Body of pancreas (tissue), 4 donors: ENCODE measurements at places on chromosomes 5 and 9. TPM values are rescaled to one million over a fixed set of nuclear protein-coding genes. Genes with fewer than 3 reads are reported as not detected.

GRCh38 chr9:99590840-99591239 lies 230.8 kb upstream of the NR4A3 start:
- no peaks in the 10 kb centered on the region for H3K4me1 ChIP-seq
- DNase-seq: no peak
- H3K36me3 ChIP-seq: no peaks in the 10 kb centered on the region
- no peak overlapping the region for H3K4me3 ChIP-seq
- H3K27me3 ChIP-seq: no peaks in the 10 kb centered on the region

- peaks cover 8% of the 10 kb centered on the region for H3K36me3 ChIP-seq
- H3K4me3 ChIP-seq: no peak overlapping the region
- no peaks in the 10 kb centered on the region for H3K27me3 ChIP-seq
- H3K4me1 ChIP-seq: no peaks in the 10 kb centered on the region
- H3K27ac ChIP-seq: no peak overlapping the region
These were observed 22.4 kb downstream of the DDX31 start for GRCh38 chr9:132647355-132647754.

GRCh38 chr5:134594336-134594735 lies 38.3 kb downstream of the SAR1B start:
- no peaks in the 10 kb centered on the region for H3K36me3 ChIP-seq
- H3K27ac ChIP-seq: no peak overlapping the region
- DNase-seq: no peak
- no peak overlapping the region for H3K4me3 ChIP-seq
- peaks cover 14% of the 10 kb centered on the region for H3K4me1 ChIP-seq
- no peaks in the 10 kb centered on the region for H3K27me3 ChIP-seq

DNA sequence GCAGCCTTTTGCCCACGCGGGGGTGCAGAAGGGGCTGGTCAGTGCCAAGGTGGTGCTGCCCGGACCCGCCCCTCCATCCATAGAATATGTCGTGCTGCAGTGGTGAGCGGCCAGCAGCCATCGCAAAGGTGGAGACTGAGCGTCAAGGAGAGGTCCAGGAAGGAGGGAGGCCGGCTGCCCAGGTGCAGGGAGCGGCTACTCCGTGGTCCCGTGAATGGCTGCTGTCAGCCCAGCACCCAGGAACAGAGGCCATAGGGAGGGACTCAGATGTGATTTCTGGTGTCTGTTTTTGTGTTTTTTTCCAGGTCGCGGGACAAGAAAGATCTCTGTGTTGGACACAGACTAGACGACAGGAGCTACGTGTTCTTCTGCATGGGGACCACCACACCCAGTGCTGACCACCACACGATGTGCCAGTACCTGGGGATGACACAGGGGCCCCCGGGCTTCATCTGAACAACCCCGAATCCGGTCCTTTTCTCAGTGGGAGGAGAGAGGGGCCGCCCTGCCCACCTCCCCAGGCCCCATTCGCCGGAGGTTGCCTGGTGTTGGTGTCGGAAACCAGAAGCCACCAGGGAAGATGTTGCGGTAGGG lies 29.0 kb downstream of the PAEP start:
- H3K4me1 ChIP-seq: no peaks in the 10 kb centered on the region
- no peaks in the 10 kb centered on the region for H3K27me3 ChIP-seq
- DNase-seq: no peak
- H3K4me3 ChIP-seq: no peak overlapping the region
- H3K36me3 ChIP-seq: no peaks in the 10 kb centered on the region
- no peak overlapping the region for H3K27ac ChIP-seq

GRCh38 chr5:77847814-77848290 lies 71.7 kb upstream of the TBCA start:
- H3K36me3 ChIP-seq: no peaks in the 10 kb centered on the region
- H3K4me3 ChIP-seq: no peak overlapping the region
- no peaks in the 10 kb centered on the region for H3K27me3 ChIP-seq

DNA sequence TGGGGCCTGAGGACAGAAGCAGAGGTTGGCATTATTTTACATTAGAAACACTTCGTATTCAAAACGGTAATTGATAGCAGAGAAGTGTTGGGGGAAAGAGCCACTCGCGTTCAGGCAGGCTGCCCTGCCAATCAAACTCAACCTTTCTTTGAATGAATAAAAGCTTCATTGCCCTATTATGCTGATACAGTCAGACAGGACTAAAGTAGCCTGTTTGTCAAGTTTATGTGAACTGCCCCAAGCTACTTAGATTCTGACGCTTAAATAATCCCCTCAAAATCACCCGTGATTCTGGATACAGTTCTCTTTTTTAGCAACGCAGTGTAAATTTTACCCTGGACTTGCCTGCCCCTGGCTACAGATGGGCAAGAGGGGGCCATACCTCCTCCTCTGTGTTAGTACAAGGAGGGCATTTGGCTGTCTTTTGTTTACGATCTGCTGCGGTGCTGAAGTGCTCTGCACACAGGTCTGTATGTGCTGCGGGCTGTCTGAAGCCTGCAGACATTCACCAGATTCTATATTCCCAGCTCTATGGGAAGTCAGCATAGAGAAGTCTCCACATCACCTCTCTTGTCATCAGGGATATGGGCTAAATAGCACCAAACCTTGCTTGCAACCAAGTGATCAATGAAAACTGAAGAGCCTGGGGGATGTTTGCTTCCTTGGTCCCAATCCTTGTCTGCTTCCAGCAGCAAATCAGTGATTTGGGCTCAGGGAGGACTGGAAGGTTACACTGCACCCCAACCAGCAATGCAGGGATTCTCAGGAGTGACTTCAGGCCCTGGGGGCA lies 218.4 kb downstream of the EBF1 start:
- no peak for DNase-seq
- H3K27me3 ChIP-seq: no peaks in the 10 kb centered on the region
- no peak overlapping the region for H3K27ac ChIP-seq
- no peaks in the 10 kb centered on the region for H3K36me3 ChIP-seq
- peaks cover 16% of the 10 kb centered on the region for H3K4me1 ChIP-seq
- H3K4me3 ChIP-seq: no peak overlapping the region

The BHMT2 gene
- 2.6 TPM for total RNA-seq

The OXCT1 gene
- 3.9 TPM for total RNA-seq

The ADAMTS2 gene
- total RNA-seq: 19.1 TPM

DNA sequence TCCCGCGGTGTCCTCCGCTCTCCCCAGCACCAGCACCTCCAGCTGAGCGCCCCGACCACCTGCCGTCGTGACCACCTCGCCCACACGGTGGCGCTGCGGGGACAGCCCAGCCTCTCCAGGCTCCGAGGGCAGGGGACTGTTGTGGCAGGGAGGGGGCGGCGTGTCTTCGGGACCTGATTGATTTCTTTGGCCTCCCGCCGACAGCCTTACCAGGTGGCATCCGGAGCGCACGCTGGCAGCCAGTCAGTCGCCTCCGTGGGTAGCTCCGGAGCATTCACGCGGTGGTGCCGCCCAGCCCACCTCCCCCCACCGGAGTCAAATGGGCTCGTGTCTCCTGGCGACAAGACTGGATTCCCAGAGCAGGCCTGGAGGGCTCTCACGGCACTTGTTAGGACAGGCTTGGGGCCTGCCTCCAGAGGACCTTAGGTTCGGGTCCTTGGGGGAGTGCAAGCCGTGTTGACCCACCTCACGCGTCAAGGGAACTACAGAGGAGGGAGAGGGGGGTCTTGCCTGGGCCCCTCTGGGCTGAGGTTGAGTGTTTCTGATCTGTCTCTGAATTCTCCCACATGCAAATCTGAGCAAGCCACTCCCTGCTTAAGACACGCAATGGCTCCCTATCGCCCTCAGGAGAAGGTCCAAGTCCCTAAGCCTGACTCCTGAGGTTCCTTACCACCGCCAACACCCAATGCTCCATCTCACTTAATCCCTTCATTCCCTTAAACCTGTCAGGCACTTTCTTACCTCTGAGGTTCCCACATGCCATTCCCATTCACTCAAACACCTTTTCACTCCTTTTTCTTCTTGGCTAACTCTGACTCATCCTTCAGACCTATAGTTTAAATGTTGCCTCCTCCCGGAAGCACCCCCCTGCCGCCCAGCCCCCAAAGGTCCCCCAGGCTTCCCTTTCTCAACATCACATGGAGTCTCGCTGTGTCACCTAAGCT lies 51.2 kb upstream of the GGTA1 start:
- H3K36me3 ChIP-seq: no peaks in the 10 kb centered on the region
- no peak overlapping the region for H3K4me3 ChIP-seq
- no peaks in the 10 kb centered on the region for H3K27me3 ChIP-seq

DNA sequence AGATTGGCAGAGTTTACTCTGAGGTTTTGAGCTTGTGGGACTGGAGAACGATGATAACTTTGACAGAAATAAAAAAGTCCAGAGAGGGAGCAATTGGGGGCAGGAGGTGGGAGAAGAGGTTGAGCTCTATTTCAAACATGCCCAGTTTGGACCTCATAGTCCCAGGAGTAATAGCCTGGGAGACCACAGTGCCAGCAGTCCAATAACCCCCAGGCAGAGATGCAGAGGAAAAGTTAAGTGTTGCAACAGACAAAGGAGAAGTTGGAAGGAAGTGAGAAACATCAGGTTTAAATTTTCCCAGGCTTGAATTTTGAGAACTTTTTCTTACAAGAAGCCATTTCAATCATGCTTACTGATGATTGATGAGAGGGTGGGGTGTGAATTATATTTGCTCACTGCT lies 117.0 kb upstream of the GHR start:
- no peaks in the 10 kb centered on the region for H3K27me3 ChIP-seq
- no peak for DNase-seq
- no peaks in the 10 kb centered on the region for H3K4me1 ChIP-seq
- no peak overlapping the region for H3K27ac ChIP-seq
- no peaks in the 10 kb centered on the region for H3K36me3 ChIP-seq

- H3K36me3 ChIP-seq: no peaks in the 10 kb centered on the region
- H3K4me1 ChIP-seq: no peaks in the 10 kb centered on the region
These were observed 10.8 kb downstream of the CETN3 start for GRCh38 chr5:90398726-90399125.

The IFNB1 gene
- total RNA-seq: not detected

The FBXW5 gene
- 161 TPM for total RNA-seq

The PRRX2 gene
- not detected for total RNA-seq

DNA sequence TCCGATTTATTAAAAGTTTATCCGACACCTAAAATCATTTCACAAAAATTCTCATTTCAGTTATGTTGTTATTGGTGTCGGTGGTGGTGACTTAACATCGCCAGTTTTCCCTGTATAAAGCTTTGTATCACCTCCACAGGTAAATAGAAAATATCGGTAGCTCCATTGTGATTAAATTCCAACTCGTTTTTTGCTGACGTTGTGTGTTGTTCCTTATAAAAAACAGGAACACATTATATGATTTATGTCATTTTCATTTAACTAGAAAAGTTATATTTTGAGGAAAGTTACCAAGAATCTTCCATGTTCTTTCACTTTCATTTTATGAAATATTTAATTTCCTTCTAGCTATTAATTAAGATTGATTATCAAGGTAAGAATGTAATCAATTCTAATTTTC lies 635.9 kb downstream of the CDH18 start:
- H3K36me3 ChIP-seq: no peaks in the 10 kb centered on the region
- no peaks in the 10 kb centered on the region for H3K4me1 ChIP-seq
- H3K27me3 ChIP-seq: no peaks in the 10 kb centered on the region
- no peak overlapping the region for H3K4me3 ChIP-seq
- H3K27ac ChIP-seq: no peak overlapping the region

- H3K36me3 ChIP-seq: no peaks in the 10 kb centered on the region
- DNase-seq: no peak
- H3K4me3 ChIP-seq: no peak overlapping the region
- no peaks in the 10 kb centered on the region for H3K27me3 ChIP-seq
- no peaks in the 10 kb centered on the region for H3K4me1 ChIP-seq
These were observed 197.4 kb downstream of the CSNK1G3 start for GRCh38 chr5:123709422-123709821.

DNA sequence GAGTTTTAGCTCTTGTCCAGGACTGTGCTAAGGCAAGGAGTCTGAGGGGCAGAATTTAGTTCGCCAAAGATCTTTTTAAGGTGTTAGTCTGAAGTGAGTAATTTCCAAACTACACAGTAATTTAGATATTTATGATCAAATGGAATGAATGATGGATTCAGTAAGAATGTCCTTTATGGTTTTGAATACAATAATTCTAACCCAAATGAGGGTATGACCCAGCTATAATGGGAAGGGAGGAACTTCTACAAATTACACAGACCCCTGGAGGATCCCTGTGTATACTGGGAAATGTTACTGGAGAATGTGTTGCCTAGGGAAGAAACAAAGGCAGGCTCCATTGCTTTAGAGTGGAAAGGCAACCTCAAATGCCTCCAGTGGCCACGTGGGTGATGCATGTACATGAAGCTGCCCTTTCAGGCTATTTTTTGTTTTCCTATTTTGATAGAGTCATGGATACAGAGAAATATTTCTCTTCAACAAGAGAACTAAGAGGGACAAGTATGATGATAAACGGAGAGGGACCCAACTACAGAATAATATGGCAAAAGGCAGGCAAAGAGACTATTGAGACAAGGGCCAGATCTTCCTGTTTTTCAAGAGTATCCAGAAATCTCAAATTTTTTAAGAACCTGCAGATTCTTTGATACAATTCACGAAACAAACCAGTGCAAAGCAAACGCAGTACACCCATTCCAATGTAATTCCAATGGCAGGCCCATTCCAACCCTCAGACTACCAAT lies 25.4 kb downstream of the SLC1A3 start:
- no peak for DNase-seq
- no peak overlapping the region for H3K27ac ChIP-seq
- H3K4me3 ChIP-seq: no peak overlapping the region

The HACD4 gene
- 1.8 TPM for total RNA-seq
